ENCODE measurements at places on chromosomes 3 and 15.

DNA sequence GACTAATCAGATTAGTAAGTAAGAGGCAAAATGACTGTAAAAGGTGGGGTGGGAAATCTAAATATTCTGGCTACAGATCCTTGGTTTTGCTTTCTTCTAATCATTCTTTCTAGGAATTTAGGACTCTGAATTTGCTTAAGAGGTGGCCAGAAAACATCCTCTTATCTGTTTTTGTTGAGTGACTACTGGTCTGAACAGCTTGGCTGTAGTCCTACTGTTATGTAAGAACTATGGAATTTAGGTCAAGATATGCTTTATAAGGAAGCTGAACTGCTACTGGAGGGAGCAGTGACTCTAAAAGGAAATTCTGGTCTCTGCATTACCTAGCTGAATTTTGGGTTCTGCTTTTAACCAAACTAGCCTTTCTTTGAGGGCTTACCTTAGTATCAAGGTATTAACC lies 33.5 kb upstream of the CSPG5 start:
- no peak for DNase-seq

GRCh38 chr3:144777906-144778305 lies 806.3 kb downstream of the DIPK2A start:
- no peak for DNase-seq

GRCh38 chr3:186418671-186419145 lies 56.7 kb upstream of the DGKG start:
- no peak for DNase-seq

DNA sequence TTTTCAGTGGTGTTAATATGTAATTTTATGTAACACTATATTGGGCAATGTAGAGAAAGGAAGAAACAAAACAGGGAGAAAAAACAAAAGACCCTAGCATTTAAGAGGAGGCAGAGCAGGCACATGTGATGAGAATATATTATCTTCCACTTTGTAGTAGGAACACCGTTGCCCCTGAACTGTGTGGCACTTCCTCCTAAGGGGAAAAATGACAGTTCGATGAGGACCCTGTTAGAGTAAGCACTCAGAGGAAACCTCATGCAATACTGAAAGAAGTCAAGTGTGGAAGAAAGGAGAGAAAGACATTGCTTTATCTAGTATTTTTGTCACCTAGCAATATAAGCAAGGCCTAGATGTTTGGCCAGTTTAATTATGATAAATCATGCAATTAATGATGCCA lies 32.2 kb downstream of the ARPP21 start:
- DNase-seq, result no peak

All from DMS79 treated with DMSO at 0.1 percent for 48 hours (cell line).